ENCODE measurements at places on chromosomes 12 and 14.
A peak's percentile ranks its signal among the peaks of the same experiment; 100 is the strongest.

GRCh38 chr14:106831322-106831720 lies 1304.9 kb downstream of the TMEM121 start:
- no peak for DNase-seq

DNA sequence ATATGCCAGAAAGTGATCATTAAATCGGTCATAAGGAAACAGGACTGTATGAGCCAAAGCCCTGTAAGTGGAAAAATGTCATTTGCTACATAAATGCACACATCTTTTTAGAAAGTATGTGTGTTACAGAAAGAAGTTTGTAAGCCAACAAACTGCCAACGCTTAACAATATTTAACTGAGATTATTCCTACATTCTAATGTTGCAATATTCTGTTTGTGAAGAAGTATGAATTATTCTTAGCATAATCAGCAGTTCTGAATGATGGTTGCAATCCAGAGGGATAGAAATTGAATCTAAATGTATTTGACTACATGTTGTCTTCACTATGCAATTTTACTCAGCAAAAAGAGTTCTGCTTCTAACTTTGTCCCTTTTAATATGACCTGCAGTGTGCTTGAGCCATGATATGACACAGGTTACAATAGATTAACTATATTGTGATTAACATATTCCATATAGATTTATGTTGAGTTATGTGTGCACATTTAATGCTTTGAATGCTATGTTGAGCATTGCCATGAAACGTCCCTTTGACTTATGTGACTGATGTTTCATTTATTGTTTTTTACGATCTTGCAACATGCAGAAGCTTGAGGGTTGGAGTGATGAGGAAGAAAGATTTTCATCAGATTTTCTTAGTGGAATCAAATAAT lies 66.8 kb upstream of the PTPRQ start:
- DNase-seq, result no peak

DNA sequence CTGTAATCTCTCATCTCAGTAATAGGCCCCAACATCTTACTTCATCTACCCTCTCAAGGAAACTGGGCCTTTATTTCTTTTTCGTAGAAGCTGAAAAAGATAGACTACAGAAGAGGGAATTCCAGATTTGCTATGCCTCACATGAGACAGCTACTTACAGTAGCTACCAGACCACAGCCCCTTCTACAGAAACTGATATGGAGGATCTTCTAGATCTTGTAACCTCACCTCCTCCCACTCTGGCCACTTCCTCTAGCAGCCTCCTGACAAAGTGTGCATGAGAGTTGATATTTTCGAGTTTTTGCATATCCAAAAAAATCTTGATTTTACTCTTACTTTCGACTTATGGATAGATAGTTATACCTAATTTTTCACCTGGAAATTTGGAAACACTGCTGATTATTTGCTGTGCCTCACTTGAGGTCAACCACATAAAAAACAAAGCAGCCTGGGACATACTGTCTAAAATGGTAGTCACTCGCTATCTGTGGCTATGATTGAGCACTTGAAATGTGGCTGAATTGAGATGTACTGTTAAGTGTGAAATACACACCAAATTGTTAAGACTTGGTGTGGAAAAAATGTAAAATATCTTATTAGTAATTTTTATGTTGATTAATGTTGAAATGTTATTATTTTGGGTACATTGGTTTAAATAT lies 86.3 kb upstream of the NID2 start:
- no peak for DNase-seq

- DNase-seq, result no peak
These were observed 460.7 kb upstream of the ATXN7L3B start for GRCh38 chr12:74076918-74077317.

- no peak for DNase-seq
These were observed 96.0 kb upstream of the MAX start for GRCh38 chr14:65198346-65198745.

- no peak for DNase-seq
These were observed 1.3 kb downstream of the TRIM9 start for GRCh38 chr14:51093371-51094281.

DNA sequence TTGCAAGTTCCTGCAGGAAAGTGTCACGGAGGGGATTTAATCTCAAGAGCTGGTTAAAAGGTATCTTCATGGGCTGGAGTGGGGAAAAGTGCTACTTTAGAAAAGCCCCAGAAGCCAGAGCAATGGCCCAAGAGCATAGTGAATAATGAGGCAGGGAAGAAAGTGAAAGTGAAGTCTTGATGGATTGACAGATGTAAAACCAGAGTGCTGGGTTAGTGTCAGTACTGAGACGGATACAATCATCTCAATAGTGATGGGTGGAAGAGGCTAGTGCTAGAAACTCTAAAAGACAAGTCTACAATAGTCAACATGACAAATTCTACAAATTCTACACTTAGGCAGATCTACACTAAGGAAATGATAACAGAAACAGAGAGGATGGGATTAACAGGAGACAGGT lies 68.1 kb downstream of the CIT start:
- DNase-seq, result no peak

- peak; percentile 53 for DNase-seq
These were observed 299.0 kb downstream of the CCDC91 start for GRCh38 chr12:28489246-28489645.

GRCh38 chr12:84803661-84804060 lies 108.9 kb downstream of the SLC6A15 start:
- no peak for DNase-seq

DNA sequence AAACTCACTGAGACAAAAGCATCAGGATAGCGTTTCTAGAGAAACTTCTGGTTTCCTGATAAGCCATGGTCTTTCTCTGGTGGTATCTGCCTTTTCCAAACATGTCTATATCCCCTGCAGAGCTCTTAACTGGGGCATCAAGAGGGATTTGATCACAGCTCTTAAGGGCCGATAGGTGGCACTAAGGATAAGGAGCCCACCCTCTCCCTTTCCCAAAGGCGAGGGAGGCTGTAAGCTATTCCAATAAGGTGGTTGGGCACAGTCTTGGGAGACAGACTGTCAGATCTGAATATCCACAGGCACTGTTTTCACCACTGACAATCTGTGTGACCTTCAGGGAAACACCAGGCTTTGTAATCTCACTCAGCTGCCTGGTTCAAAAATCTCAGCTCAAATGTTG lies 206.0 kb downstream of the ADGRD1 start:
- no peak for DNase-seq

- DNase-seq, result no peak
These were observed 78.8 kb upstream of the PDE3A start for GRCh38 chr12:20289520-20289919.

GRCh38 chr14:50109342-50109741 lies 7.0 kb downstream of the VCPKMT start:
- DNase-seq, result no peak

GRCh38 chr14:49512147-49512551 lies 74.0 kb downstream of the RPS29 start:
- peak; percentile 71 for DNase-seq

DNA sequence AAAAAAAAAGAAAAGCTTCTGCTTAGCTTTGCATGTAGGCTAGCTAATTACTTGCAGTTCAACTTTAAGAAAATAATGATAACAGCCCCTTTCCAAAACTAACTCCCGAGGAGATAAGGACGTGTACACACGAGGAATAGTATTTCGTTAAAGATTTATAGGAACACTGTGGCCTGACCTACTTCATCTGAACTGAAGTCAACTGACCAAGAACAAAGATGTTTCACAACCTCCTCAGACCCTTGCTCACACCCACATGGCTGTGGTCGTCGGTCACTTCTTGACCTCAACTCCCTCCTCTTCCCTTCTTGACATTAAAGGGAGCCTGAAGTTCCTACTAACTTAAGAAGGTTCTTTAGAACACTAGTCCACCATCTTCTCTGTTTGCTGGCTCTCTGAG lies 25.3 kb upstream of the FAM181A start:
- no peak for DNase-seq

DNA sequence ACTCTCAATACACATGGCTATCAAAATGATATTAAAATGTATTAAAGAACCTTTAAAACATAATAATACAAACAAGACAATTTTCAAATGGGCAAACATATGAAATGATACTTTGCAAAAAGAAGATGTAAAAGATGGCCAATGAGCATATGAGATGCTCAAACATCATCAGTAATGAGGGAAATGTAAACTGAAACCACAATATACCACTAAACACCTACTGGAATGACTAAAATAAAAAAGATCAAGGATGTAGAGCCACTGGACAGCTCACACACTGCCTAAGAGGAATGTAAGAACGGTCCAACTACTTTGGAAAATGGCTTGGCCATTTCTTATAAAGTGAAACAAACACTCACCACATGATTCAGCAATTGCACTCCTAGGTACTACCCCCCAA lies 97.2 kb upstream of the BBS10 start:
- DNase-seq, result peak; percentile 11

GRCh38 chr12:28611115-28611435 lies 420.8 kb downstream of the CCDC91 start:
- peak; percentile 71 for DNase-seq

- peak; percentile 82 for DNase-seq
These were observed 21.7 kb upstream of the DUSP6 start for GRCh38 chr12:89373763-89374572.

DNA sequence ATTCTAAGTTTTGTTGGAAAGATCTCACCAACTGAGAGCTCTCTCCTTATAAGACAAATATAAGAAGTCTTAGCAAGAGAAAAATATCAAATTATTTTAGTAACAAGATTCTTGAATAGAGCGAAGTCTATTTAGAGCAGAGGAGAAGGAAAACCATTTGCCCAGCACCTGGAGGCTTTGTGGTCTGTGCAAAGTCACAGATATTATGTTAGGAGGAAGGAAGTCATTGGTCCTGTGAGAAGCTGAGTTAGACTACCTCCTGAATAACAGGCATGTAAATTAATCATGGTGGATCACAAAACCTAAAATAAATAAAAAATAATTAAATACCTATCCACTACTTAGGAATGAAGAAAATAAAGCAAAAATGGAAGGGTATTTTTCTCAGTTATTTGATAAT lies 38.4 kb upstream of the ATXN7L3B start:
- no peak for DNase-seq

- no peak for DNase-seq
These were observed 128.6 kb downstream of the ZFP36L1 start for GRCh38 chr14:68664225-68664681.

DNA sequence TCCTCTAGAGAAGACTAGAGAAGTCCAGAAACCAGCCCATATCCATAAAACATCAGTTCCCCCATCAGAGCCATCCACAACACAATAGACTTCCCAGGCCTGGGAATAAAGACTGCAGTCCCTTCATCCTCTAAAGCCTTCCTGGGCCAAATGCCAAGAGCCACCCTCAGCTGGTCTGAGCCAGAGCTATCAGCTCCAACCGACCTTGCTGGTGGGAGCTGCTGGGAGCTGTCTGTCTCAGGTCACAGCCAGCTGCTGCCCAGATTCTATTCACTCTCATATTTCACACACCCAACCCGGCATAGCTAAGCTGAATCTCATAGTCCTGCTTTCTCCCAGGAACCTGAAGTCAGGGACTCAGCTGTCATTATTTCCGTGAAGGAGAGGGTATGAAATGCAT lies 10.9 kb upstream of the TFCP2 start:
- no peak for DNase-seq

GRCh38 chr14:105398726-105399465 lies 558 bp downstream of the TEX22 start:
- no peak for DNase-seq

DNA sequence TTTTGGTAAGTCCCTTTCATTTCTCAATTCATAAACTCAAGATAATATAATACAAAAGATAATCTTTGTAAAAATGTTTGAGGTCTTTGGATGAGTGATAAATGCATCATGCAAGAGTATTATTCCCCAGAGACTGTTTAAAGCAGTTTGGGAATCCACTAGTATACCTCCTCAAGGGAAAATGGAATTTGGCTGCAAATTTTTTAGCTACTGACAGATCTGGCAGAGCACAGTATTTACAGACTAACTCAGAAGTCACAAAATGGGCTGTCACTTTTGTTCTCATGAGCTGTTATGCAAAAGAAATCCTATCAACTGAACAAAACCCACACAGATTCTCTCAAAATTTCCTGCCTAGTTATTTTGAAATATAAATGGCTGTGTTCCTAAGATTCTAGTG lies 9.9 kb downstream of the SPIC start:
- DNase-seq, result peak; percentile 31

- DNase-seq, result no peak
These were observed 42.9 kb upstream of the ANKS1B start for GRCh38 chr12:100027671-100028070.

DNA sequence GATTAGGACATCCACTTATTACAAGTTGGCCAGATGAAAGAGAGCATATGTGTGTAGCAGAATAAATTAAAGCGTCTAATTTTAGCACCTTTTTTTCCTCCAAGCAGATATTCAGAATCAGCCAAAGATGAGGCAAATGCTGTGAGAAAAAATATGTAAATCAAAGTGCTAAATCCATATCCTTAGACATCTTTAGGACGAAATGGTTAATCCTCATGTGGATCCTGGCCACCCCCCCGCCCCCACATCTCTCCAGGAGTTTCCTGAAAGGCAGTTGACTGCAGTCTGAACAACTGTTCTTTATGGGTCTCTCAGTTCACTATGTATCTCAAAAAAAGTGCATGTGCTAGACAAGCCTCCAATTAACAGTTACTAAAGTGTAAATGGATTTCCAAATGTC lies 1768.1 kb upstream of the SEL1L start:
- DNase-seq, result no peak

GRCh38 chr12:50882563-50882962 lies 39.8 kb downstream of the TMPRSS12 start:
- DNase-seq, result no peak

GRCh38 chr12:54572881-54573280 lies 15.6 kb downstream of the PPP1R1A start:
- no peak for DNase-seq

DNA sequence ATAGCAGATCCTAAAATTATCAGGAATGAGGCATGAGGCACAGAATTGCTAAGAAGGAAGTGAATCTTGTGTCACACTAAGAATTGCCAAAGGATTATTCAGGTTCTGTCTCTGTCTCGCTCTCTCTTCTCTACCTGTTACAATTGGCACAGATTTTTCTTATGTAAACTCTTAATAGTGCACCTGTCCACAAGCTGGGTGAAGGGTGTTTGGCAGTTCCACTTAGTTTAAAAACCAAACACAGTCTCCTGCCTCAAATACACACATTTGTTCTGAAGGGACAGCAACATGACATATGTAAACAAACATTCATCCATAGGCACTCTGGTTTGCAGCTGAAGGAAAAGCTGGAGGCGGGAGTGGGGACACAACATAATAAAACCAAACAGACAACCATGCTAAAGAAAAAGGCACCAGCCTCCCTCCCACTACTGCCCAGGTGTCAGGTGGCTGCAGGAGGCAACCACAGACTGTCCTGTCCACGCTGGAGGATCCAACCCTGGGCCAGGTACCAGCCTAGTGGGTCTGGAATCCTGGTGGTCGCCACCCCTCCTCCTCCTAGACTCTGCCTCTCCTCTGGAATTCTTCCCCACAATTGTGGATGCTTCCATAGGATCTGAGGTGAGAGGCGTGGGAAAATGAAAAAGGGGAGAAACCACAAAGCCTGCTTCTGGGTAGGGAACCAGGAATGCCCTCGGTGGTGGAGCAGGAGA lies 81.2 kb downstream of the TMEM260 start:
- DNase-seq, result no peak
